Activated gamma-delta T cell treated with anti-CD3 and anti-CD28 coated beads, Interleukin-2, amount 50 U/mL, for 16 hours (primary cell): ENCODE measurements at places on chromosomes 3 and 15.

- no peak for DNase-seq
Observed at GRCh38 chr3:108159865-108160264, 62.4 kb downstream of the IFT57 start.

- no peak for DNase-seq
Observed at GRCh38 chr3:161913786-161914389, 417.3 kb downstream of the OTOL1 start.

- no peak for DNase-seq
Observed at GRCh38 chr15:62483814-62484213, 318.7 kb upstream of the C2CD4B start.

- no peak for DNase-seq
Observed at GRCh38 chr3:15977598-15978232, 179.9 kb upstream of the ANKRD28 start.

DNA sequence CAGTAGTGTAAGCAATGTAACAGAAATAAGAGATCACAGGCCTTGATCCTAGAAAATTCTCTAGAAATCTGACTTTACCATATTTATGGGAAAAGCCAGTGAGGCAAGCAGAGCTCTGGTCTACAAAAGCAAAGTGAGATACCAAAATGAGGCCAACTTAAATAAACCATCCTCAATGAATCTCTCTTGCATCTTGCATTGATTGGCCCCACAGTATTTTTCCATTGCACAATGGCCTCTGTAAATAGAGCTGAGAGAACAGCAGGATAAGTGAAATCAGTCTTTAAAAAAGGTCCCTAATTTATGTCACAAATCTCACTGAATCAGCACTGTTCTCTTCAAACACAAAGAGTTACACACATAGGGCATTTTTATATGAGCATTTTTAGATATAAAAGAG, 8.9 kb downstream of the CFAP20DC start:
- DNase-seq = no peak

GRCh38 chr3:63726656-63727055, 74.2 kb downstream of the SNTN start:
- no peak for DNase-seq

- no peak for DNase-seq
Observed at GRCh38 chr3:150237490-150237889, 170.6 kb upstream of the TSC22D2 start.

GRCh38 chr3:196688349-196688748, 23.7 kb downstream of the CEP19 start:
- DNase-seq = no peak

- no peak for DNase-seq
Observed at GRCh38 chr3:4750306-4750968, 228.8 kb upstream of the BHLHE40 start.

DNA sequence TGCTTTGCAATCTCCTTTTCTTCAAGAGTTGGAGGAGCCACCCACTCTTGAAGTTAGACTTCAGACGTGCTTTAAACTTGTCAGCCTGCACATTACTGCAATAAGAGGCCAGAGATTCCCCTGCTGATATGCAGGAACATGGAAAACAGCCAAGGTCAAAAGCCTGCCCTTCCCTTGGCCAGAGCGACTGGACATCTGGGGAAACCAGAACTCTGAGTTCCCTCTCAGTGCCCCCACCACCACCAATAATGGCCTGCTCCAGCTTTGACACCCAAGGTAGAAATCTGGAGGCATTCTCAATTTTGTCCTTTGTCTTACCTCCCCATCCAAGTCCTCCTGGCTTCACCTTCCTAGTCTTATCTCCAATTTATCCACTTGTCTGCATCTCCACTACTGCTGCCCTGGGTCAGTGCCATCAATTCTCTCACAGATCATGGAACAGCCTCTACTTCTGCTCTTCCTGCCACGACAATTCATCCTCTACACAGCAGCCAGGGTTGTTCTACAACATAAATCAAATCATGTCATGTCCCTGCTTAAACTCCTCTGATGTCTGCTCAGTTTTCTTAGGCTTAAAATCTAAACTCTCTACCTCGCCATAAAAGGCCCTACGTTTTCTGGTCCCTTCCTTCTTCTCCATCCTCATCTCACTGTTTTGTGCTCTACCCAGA, 191.6 kb upstream of the WNT5A start:
- DNase-seq = no peak

DNA sequence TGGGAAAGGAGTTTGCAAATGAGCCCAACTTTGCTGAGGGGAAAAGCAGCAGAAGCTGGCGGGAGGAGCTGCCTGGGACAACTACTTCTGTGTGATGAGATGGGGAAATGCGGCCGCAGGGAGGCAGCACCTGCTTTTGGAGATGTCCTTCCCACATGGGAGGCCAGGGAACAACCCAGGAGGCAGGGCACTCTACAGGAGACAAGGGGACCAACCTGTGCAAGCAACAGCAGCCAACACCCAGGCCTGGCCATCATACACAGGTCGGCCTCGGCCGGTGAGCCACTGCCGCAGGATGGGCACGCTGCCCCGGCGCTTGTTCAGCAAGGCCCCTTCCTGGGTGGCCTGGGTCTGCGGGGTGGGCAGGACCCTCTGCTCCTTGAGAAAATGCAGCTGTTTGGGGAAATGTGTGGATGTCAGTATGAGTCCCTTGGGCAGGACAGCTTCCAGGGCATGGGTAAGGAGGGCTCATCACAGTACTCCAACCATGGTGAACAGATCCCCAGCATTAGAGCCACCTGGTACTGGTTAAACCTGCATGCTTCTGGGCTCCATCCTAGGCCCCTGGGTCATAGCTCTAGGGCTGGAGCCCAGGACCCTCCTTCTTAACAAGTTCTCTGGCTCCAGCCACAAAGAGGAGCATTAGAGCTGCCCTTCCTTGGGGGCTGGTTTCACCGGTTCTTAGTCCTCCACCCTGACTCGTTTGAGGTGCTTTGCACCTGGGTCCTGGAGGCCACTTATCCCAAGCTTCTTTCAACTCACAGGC, 11.6 kb downstream of the EPB42 start:
- DNase-seq = no peak

- DNase-seq = no peak
Observed at GRCh38 chr3:195075941-195076875, 194.8 kb downstream of the XXYLT1 start.

GRCh38 chr3:31876331-31876730, 104.7 kb downstream of the OSBPL10 start:
- DNase-seq = no peak

DNA sequence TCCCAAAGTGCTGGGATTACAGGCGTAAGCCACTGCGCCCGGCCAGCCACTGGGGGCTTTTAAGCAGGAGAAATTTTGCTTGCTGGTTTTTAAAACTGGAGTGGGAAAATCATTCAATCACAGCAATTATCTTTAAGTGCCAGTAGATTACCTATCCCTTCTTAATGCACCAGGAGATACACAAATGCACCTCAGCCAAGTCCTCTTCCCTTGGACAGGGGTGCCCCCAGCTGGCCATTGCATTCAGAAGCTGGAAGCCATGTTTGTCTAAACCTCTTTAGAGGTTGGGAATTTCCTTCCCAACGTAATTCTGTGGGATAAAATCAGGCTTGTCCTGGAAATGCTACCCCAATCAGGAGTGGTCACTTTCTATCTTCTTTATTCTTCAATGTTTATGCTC, 26.6 kb downstream of the MIX23 start:
- DNase-seq = no peak
